ENCODE measurements at places on chromosomes 5 and 9. TPM values are rescaled to one million over a fixed set of nuclear protein-coding genes. Genes with fewer than 3 reads are reported as not detected.

The PCDHGA11 gene
- total RNA-seq: 10.4 TPM

The C5orf63 gene
- total RNA-seq: 2.0 TPM

The FANCC gene
- 5.7 TPM for total RNA-seq

The F2RL2 gene
- total RNA-seq: 13.7 TPM

The IL17B gene
- total RNA-seq: 1.9 TPM

The SCGB3A2 gene
- not detected for total RNA-seq

The GRM6 gene
- total RNA-seq: not detected

The ANKRA2 gene
- total RNA-seq: 13.1 TPM

The SLC25A25 gene
- 33.9 TPM for total RNA-seq

The RETREG1 gene
- 3.8 TPM for total RNA-seq

The ADGRD2 gene
- not detected for total RNA-seq

The FTMT gene
- total RNA-seq: not detected

The PCSK5 gene
- 63.7 TPM for total RNA-seq

DNA sequence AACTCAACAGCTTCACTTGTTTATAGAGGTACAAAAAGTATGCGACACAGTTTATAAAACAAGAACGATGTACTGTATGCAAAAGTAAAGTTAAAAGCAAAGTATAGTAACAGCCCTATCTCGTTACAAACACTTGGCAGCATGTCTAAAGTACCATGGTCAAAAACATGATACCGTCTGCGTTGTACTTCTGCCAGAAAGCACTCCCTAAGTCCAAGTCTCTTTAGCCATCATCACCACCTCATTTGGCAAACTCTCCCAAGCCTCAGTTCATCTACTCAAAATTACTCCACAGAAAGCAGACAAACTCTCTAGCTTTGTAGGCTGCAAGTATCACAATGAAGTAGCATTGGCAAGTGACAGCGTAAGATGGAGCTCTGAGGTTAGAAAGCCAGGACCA, 73.4 kb downstream of the NFIB start:
- DNase-seq: no peak

GRCh38 chr5:153718713-153719112, 228.2 kb downstream of the GRIA1 start:
- no peak for DNase-seq

GRCh38 chr5:178306430-178307225, 74.0 kb upstream of the PHYKPL start:
- DNase-seq: no peak

DNA sequence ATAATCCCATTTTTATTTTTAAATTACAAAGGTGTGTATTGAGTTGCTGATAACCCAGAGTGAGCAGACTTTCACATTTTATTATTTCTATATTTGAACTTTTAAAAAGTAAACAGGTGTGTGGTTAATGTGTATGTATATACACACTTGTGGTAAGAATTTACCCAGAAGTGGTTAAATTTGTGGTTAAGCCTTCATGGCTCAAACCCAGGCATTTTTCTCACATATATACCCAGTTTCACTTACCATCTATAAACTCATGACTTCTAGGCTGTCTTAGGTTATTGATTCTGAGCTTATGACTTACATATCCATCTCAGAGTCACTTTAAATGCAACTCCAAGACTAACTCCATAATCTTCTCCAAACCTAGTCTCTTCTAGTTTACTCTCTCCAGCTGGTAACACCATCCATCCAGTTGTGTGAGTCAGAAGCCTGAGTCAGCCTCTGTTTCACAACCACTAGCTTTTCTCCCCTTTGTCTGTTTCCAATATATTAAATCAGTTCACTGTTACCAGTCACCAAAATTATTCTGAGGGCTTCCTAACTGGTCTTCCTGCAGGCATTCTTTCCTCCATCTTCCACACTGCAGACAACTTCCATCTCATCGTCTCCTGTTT, 20.2 kb downstream of the ZBED3 start:
- DNase-seq: no peak

- no peak for DNase-seq
Measured at GRCh38 chr5:93990504-93991070, 249.2 kb upstream of the POU5F2 start.

DNA sequence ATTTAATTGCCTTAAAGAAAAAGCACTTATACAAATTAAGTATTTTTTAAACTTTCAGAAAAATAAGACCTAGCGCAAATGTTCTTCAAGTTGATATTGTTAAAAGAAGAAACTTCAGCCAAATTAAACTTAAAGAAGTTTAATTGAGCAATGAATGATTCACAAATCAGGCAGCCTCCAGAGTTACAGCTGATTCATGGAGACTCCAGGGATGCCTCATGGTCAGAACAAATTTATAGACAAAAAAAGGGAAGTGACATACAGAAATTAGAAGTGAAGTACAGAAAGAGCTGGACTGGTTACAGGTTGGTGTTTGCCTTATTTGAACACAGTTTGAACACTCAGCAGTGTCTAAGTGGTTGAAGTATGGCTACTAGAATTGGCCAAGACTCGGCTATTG, 60.3 kb downstream of the CDKN2A start:
- no peak for DNase-seq

- DNase-seq: no peak
Measured at GRCh38 chr9:110712955-110713354, 44.4 kb downstream of the MUSK start.

DNA sequence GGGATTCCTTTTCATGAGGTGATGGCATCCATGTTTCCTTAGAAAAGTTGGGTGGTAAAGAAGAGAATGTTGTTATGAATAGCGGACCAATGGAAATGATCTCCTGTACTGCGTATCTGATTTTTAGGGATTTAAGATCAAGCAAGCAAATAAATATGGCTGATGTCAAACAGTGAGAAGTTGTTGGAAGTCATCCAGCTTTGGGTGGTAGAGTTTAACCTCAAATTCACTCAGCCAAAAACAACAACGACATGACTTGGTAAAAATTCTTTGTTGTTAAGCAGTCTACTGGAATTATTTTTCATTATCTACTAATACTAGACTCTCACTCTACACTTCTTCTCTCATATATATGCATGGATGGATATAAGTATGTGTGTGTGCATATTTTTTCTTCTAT, 426.5 kb downstream of the CTNND2 start:
- DNase-seq: no peak

GRCh38 chr5:171681677-171682076, 103.9 kb upstream of the SMIM23 start:
- no peak for DNase-seq

DNA sequence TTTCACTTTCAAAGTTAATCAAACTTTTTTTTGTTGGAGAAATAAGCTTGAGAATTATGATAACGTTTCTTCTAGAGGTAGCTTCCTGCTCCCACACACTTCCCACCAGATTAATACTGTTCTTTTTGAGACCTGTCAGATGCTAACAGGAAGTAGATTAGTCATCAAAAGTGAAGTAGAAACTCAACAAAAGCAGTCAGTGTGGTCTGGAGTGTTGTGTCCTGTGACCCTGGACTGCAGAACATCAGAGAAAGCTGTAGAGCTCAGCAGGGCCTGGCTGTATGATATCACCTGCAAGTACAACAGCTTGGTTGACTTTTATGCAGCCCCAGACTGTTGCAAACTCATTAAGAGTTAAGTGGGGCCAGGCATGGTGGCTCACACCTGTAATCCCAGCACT, 495.7 kb upstream of the CYLC2 start:
- no peak for DNase-seq

DNA sequence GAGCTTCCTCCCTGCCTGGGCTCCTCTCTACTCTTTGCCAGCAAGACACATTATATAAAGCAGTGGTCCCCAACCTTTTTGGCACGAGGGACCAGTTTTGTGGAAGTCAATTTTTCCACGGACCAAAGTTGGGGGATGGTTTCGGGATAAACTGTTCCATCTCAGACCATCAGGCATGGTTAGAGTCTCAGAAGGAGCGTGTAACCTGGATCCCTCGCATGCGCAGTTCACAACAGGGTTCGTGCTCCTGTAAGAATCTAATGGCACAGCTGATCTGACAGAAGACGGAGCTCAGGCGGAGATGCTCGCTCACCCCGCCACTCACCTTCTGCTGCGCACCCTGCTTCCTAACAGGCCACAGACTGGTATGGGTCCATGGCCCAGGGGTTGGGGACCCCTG, 142.8 kb downstream of the LIFR start:
- no peak for DNase-seq

DNA sequence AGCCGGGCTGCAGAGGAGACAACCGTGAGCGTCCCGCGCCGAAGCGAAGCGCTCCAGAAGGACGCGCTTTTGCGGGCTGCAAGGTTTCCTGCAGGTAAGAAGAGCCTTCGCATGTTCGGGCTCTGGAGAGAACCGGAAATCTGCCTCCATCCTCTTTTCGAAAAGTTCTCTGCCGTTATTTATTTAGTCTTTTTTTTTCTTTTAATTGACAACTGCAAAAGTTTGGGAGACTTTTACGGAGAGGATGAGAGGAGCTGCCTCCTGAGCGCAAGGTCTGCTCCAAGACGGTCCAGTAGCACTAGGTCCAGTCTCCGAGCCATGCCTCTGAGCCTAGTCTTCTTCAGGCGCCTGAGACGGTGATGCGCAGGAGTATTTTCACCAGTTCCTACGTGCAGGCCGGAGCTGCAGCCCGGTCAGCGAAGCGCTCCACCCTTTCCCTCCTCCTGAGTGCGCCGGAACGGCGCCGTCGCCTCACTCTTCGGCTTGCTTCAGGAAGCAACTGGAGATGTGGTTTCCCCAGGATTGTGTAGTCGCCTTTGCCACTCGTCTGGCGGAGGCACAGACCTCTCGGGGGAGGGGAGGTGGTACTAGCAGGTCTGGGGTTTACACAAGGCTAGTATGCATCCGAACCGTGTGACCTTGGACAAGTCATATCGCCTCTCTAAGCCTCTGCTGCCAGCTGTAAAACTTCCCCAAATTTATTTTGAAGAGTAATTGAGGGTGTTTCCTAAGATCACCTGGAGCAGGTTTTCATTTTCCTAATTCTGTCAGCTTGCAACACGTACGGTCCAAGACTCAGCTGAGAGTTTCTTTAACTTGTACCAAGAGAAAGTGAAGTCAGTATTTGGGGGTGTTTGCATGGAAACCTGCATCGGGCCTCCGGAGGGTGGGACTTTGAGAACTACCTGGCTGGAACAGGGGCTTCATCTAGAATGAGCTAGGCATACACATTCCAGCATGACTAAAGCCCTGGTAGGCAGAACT, 4.5 kb downstream of the POU4F3 start:
- no peak for DNase-seq

- no peak for DNase-seq
Measured at GRCh38 chr5:50751064-50751657, 84.7 kb downstream of the PARP8 start.

DNA sequence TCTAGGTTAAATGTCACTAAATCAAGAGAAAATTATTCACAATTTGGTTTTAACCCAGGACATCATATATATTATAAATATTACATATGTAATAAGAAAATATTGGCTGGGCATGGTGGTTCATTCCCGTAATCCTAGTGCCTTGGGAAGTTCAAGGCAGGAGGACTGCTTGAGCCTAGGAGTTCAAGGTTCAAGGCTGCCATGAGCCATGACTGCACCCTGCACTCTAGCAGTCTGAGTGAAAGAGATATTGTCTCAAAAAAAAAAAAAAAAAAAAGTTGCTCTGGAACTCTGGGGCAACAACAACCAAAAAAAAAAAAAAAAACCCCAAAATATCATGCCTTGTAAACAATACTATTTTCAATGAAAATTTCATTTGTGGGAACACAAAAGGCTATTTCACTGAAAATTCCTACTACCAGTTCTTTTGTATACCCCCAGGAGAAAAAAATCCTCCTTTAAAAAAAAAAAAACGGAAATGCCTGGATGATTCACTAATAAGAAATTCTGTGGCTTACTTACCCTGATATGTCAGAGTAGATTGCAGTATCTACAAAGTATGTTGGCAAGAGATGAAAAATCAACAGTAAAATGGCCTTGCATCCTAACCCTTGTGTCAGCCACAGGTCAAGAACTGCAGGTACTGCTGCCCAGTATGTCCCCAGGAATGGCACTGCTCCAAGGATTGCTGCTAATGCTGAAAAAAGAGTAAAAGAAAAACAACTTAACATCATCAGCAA, 22.6 kb upstream of the CTNNAL1 start:
- DNase-seq: no peak

DNA sequence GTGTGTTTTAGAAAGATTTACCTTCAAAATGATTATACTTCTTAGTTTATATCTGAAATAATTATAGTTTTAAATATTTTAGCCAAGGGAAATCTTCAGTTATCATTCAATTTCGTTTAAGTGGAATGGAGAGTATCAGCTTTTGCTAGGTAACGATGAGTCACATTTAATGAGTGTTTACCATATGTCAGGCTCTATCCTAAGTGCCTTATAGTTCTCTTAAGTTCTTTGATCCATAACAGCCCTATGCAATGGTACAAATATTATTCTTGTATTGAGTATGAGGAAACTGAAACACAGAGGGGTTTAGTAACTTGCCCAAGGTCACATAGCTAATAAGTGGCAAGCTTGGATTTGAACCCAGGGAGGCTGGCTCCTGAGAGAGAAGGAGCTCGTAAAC, 37.5 kb upstream of the SHB start:
- DNase-seq: no peak

- DNase-seq: no peak
Measured at GRCh38 chr5:74762599-74762998, 4.3 kb downstream of the GFM2 start.

GRCh38 chr5:61624553-61625136, 292.6 kb downstream of the ZSWIM6 start:
- no peak for DNase-seq

GRCh38 chr5:180093241-180093640, 21.7 kb upstream of the RNF130 start:
- no peak for DNase-seq

DNA sequence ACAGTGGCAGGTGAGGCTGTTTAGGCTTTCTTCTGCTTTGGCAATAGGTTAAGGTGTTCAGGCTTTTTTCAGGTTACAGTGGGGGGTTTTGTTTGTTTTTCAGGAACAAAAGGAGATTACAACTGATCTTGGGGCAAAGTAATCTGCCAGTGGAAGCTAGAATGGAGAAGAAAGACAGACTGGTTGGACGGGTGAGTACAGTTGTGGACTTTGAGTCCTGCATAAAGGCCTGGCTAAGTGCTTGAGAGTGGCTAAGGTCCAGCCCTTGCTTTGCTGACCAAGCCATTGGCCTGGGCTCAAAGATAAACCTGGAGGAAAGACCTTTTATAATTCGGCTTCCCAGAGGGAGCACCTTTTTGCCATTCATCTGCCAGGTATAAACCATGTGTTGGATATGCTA, 63.1 kb downstream of the MTMR12 start:
- DNase-seq: no peak

DNA sequence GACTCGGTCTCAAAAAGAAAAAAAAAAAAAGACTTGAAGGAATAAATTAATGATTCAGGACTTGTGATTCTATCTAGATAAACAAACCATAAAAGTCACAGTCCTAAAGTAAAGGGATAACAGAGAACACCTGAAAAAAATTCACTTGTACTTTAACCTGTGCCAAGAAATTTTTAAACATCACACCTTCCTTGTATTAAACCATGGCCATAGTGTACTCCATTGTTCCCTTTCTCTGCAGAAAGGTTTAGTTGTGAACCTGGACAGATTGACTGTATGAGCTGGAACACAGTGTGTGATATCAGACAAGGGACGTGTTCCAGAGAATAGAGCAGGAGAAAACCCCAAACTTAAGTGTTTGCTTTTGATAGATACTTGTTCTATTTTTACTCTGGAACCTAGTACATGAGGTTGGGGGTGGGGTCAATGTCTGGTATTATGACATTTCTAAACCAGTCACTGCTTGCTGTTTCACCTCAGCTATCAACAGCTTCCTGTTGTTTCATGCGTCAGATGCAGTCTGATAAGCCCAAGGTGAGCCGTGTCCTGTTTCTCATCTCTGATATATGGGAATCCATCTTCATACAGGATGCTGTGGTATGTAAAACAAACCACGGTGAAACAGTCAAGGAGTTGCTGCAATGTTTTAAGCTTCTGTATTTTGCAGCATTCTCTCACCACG, 62.5 kb upstream of the ITGA1 start:
- DNase-seq: no peak

- DNase-seq: no peak
Measured at GRCh38 chr5:127621601-127622325, 27.1 kb upstream of the CTXN3 start.
